ENCODE measurements at places on chromosomes 5 and 9. TPM values are rescaled to one million over a fixed set of nuclear protein-coding genes. Genes with fewer than 3 reads are reported as not detected.

The G3BP1 gene
- 175 TPM for total RNA-seq

The ABO gene
- 0.77 TPM for total RNA-seq

The MPDZ gene
- total RNA-seq = 74.0 TPM

The HSD17B3 gene
- not detected for total RNA-seq

The FST gene
- 10.0 TPM for total RNA-seq

The SLC6A18 gene
- not detected for total RNA-seq

The GAS1 gene
- 128 TPM for total RNA-seq

The AFAP1L1 gene
- 26.4 TPM for total RNA-seq

The NUDT12 gene
- 12.4 TPM for total RNA-seq

The CTXN3 gene
- not detected for total RNA-seq

The AK6 gene
- total RNA-seq = 31.8 TPM

The PKD2L2 gene
- not detected for total RNA-seq

The ARHGEF37 gene
- 10.4 TPM for total RNA-seq

The PTPRD gene
- total RNA-seq = 3.8 TPM

The GDNF gene
- total RNA-seq = 0.77 TPM

The GMCL2 gene
- not detected for total RNA-seq

The PDLIM4 gene
- total RNA-seq = 50.3 TPM

The PSAT1 gene
- not detected for total RNA-seq

The LAMC3 gene
- 58.5 TPM for total RNA-seq

The HK3 gene
- total RNA-seq = 1.5 TPM

The TXNDC8 gene
- not detected for total RNA-seq

The SPINK14 gene
- total RNA-seq = not detected

The RETREG1 gene
- total RNA-seq = 3.2 TPM

The ZFP37 gene
- total RNA-seq = 7.7 TPM

The DMRT3 gene
- total RNA-seq = 0.18 TPM

The PCA3 gene
- total RNA-seq = not detected

The RNF183 gene
- 0.82 TPM for total RNA-seq

The HSPA4 gene
- 77.4 TPM for total RNA-seq

The PGM5 gene
- total RNA-seq = 289 TPM

The OSTF1 gene
- 54.4 TPM for total RNA-seq
